ENCODE measurements at places on chromosomes 2 and 18. TPM values are rescaled to one million over a fixed set of nuclear protein-coding genes. Genes with fewer than 3 reads are reported as not detected.

The SLC9A4 gene
- total RNA-seq, result not detected

- DNase-seq, result no peak
These were observed 101.5 kb upstream of the DNER start for GRCh38 chr2:229815858-229816257.

The CDK15 gene
- total RNA-seq, result 6.5 TPM

DNA sequence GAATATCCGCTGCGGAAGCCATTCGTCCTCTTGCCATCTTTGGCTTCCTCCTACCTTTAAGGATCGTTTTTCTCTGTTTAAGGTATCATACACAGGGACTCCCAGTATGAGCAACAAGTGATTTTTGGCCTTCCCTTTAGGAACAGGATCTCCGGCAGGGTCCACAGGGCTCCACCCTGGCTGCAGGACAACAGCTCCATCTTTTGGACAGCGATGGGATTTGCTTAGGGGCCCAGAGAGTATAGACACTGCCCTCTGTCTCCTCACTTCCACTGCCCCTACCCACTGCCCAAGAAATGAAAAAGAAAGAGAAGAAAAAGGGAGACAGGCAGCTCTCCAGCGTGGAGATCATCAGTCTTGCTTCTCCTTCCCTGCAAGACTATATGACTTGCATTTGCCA, 224.5 kb downstream of the UXS1 start:
- no peak for DNase-seq

GRCh38 chr2:1665761-1666505, 78.4 kb downstream of the PXDN start:
- no peak for DNase-seq

- DNase-seq, result no peak
These were observed 1.0 kb upstream of the CUL3 start for GRCh38 chr2:224586127-224586695.

DNA sequence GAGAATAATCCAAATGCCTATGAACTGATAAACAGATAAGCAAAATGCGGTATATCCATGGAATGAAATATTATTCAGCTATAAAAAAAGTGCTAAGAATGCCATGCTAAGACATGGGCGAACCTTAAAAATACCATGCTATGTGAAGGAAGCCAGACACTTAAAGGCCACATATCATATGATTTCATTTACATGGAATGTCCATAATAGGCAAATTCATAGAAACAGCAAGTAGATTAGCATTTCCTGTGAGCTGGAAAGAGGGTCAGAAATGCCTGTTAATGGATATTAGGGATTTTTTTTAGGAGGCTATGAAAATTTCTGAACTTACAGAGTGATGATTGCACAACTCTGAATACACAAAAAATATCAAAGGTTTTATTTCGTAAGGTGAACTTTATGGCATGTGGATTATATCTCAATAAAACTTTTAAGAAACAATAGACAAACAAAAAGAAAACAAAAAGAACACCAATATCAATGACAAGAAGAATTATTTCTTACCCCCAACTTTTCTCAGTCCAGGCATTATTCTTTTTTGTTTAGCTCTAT, 1207.7 kb downstream of the SUCLG1 start:
- no peak for DNase-seq

DNA sequence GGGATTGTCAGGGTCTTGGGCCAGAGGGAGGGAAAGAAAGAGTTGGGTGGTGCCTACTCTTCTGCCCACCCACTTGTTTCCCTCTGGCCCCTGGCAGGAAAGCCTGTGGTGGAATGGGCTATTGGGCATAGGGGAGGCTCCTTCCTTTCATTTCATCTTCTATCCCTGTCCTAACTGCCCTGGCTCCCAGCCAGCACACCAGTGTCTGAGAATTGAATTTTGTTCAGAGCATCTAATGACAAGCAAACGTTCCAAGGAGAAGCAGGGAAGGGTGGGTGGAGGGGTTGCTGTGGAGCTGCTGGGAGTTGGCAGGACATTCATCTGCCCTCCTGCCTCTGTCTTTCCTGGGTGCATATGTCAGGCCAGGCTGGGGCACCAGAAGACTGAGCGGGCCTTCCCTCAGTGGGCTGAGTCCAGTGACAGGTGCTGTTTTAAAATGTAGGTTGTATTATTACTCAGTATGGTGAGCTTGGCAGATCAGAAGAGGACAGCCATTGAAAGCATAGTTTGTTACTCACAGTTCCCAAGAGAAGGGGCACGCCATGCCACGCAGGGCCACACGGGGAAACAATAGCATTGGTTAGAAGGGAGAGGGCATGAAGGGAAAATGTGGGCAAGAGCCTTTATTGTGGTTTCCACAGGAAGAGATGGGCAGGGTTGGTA, 171.9 kb downstream of the ACOXL start:
- no peak for DNase-seq

DNA sequence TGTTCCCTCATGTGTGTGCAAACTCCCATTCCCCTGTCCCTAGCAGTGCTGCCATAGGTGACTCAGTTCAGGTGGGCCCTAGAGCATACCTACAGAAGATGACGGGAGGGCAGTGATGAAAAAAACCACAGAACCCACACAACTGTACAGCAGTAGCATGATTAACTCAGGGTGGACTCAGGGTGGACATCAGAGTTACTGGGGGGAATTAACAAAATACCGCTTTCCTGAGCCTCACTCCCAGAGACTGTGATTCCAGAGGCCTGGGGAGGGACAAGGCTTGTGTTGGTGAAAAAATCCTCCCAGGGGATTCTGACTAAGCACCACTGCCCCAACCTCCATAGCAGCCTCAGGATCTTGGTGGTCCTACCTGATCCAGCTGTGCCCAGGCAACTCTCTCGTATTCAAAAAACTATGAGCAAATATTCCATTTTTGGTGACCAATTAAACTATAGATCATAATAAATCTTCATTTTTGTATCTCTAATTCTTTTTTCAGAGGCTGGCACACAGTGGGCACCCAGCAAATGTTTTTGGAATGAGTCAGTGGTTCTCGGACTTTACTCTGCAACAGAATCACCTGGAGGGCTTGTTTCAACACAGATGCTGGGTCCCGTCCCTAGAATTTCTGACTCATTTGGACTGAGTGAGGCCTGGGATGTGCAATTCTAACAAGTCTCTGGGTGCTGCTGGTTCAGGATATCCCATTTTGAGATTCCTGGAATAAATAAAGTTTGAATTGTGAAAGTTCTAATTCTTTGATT, 84.1 kb upstream of the NABP1 start:
- DNase-seq, result no peak

GRCh38 chr2:238294393-238295143, 6.2 kb upstream of the PER2 start:
- DNase-seq, result no peak

- DNase-seq, result no peak
These were observed 43.1 kb upstream of the ASAP2 start for GRCh38 chr2:9163306-9164111.

GRCh38 chr2:49988816-49989215, 834.5 kb upstream of the FSHR start:
- DNase-seq, result no peak

The CELF4 gene
- not detected for total RNA-seq

The ABCG5 gene
- not detected for total RNA-seq

The RIT2 gene
- total RNA-seq, result not detected

DNA sequence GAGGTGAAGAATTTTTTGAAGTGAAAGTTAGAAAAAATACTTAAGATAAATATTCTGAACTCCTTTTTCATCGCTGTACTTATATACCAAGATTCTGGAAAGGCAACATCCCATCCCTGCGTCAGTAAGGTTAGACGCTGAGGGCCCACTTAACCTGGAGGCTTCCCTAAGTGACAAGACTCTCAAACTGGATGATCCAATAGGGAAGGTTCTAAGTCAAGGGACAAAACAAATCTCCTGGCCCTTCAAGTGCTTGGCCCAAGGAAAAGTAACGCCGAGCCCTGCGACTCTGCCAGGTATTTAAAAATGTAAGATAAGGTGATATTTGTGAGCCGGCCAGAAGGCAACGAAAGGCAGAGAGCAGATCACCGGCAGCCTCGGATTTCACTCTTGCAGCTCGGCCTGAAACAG, 1.3 kb downstream of the STK39 start:
- DNase-seq, result no peak

The PSMA8 gene
- total RNA-seq, result not detected

GRCh38 chr18:40413160-40413559, 1541.9 kb upstream of the PIK3C3 start:
- DNase-seq, result no peak

The GATA6 gene
- 8.4 TPM for total RNA-seq

- DNase-seq, result no peak
These were observed 4.5 kb upstream of the SFTPB start for GRCh38 chr2:85672456-85672855.

DNA sequence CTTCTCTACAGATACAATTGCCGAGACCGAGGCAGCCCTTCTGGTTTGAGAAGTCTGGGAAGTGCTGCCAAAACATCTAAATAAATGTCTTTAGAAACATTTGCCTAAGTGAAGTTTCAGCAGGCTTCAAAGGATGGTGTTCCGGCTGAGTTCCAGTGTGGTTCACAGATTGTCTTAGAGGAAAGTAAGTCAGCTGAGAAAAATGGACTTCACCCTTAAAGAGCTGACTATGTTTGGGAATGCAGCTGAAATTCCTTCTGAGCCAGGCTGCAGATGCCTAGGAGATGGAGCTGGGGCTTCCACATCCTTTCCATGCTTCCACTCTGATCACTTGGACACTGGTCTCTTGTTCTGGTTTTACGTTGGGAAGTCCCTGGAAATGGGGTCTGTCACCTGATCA, 83.6 kb downstream of the FHOD3 start:
- no peak for DNase-seq

DNA sequence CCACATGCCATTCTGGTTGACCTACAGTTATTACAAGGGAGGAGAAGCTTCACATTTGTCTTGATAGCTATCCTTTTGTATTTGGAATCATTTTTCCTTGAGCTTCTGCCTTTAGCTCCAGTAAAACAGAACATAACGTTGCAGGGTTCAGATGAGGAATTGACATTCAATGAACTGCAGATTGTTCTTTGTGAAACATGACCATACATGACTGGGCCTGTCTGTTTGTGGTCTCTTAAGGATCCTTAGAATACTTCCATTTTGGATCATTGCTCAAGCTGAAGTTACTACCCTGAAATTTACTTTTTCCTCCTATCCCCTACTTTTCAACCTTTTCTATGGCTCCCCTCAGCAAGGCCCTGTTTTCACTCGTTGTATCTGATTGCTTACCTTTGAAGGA, 1281.7 kb upstream of the CELF4 start:
- DNase-seq, result no peak

GRCh38 chr2:51268191-51268590, 236.3 kb upstream of the NRXN1 start:
- no peak for DNase-seq

- DNase-seq, result no peak
These were observed 258.6 kb downstream of the CAMKMT start for GRCh38 chr2:44620189-44620990.

DNA sequence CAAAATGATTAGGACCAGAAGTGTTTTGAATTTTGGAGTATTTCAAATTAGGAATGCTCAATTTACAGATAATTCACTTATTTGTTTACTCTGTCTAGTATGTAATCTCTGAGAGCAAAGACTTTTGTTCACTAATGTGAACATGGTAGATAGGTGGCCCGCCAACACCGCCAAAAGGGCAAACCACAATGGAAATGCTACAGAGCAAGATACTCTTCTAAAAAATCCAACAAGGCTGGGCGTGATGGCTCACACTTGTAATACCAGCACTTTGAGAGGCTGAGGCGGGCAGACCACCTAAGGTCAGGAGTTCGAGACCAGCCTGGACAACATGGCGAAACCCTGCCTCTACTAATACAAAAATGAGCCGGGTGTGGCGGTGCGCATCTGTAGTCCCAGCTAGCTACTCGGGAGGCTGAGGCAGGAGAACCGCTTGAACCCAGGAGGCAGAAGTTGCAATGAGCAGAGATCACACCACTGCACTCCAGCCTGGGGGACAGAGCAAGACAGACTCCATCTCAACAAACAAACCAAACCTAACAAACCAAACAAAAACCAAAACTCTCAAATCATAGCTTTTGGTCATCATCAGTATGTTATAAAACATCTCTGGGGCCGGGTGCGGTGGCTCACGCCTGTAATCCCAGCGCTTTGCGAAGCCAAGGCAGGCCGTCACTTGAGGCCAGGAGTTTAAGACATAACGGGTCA, 2.4 kb downstream of the CCT4 start:
- DNase-seq, result no peak

DNA sequence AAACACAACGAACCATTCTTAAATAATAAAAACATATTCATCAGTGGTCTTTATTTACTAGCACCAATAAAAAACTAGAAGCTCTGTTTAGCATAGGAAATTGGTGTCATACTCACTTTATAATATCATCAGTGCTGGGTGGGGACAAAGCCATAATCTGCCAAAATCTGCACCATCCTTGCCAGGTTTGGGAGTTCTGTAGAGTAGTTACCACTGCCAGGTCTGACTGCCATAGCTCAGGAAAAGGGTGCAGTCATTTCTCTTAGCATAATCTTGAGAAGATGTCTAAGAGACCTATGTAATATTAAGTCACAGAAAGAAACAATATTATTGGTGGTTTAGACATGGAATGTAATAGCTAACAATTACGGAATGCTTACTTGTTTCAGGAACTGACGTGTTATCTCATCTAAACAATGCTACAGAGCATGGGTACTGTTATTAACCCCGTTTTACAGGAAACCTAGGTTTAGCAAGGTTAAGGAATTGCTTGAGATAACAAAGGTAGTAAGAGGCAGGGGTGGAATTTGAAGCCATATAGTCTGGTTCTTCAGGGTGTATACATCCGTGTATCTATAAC, 1.6 kb upstream of the MARCHF7 start:
- no peak for DNase-seq

GRCh38 chr2:122070241-122070731, 314.8 kb downstream of the TSN start:
- no peak for DNase-seq

DNA sequence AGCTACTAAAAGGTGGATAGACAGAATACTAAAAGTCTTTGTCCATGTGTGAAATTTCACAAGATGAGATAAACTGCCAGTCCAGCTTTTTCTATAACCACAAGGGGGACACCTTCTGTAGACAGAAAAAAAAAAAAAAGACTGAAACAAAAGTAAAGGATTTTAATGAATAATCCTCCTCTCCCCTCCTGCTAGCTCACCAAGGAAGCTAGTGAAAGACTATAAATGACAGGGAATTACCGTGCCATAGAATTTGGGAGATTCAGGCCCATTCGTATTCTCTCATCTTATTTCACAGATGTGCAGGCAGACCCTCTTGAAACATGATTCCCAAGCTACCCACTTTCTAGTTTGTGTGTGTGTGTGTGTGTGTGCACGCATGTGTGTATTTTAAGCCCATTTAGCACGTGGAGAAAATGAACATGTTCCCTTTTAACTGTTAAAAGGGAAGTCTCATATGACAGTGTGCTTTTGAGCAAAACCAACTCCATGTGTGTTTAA, 36.3 kb upstream of the SLC8A1 start:
- DNase-seq, result no peak

GRCh38 chr18:63986885-63987284, 17.0 kb downstream of the SERPINB8 start:
- no peak for DNase-seq

The FSIP2 gene
- 1.2 TPM for total RNA-seq

The DARS1 gene
- 43.7 TPM for total RNA-seq

The COLEC11 gene
- total RNA-seq, result not detected
